ENCODE measurements at places on chromosomes 3 and 15.

- no peak for DNase-seq
Measured at GRCh38 chr3:72338942-72339669, 509.1 kb downstream of the SHQ1 start.

GRCh38 chr15:66833371-66833770, 131.3 kb downstream of the SMAD6 start:
- DNase-seq, result no peak

- no peak for DNase-seq
Measured at GRCh38 chr3:87461443-87461842, 185.1 kb upstream of the POU1F1 start.

GRCh38 chr15:50653156-50653743, 33.3 kb downstream of the TRPM7 start:
- no peak for DNase-seq

DNA sequence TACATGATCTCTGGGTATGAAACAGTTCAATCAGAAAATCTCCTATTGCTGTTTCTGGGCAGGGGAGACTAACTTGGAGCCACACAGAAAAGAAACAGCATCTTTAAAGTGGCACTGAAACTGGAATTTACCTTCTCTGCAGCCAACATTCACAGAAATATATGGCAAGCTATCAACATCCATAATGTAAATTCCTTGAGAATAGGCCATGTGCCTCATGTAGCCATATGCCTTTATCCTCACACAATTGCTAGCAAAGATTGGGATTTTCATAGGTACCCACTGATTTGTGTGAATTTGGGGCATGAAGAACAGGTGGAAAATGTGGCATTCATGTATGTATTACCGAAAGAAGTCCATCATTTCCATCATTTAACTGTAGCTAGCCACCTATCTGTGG, 386.3 kb upstream of the TMCO5A start:
- DNase-seq, result no peak

DNA sequence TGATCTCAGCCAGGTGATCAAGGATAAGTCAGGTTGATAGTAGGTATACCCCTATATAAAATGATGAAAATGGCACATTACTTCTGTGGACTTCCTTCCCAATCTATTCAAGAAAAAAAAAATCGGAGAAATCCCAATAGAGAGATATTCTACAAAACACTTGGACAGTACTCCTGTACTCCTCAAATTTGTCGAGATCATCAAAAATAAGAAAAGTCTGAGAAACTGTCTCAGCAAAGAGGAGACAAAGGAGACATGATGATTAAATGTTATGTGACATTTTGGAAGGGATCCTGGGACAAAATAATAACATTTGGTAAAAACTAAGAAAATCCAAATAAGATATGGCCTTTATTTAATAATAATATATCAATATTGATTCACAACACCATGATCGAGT, 94.6 kb downstream of the DCLK3 start:
- DNase-seq, result no peak

DNA sequence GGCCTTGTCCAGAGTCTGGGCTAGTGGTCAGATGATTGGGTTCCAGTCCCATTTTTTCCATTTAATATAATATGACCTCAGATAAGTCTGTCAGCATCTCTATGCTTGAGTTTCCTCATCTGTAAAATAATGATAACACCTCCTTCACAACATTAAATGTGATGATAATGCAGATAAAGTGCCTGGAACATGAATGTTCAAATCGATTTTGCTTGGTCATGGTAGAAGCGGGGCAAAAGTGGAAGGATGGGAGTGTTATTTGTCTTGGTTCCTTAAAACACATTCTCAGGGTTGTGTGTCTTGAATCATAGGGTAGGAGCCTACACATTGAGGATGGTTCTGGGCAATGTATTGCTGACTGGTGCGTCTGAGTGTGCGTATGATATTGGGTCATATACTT, 16.9 kb downstream of the ARIH2 start:
- no peak for DNase-seq

- no peak for DNase-seq
Measured at GRCh38 chr3:45056608-45057301, 30.7 kb downstream of the CLEC3B start.

GRCh38 chr3:184067573-184068055, 14.8 kb downstream of the HTR3C start:
- no peak for DNase-seq

DNA sequence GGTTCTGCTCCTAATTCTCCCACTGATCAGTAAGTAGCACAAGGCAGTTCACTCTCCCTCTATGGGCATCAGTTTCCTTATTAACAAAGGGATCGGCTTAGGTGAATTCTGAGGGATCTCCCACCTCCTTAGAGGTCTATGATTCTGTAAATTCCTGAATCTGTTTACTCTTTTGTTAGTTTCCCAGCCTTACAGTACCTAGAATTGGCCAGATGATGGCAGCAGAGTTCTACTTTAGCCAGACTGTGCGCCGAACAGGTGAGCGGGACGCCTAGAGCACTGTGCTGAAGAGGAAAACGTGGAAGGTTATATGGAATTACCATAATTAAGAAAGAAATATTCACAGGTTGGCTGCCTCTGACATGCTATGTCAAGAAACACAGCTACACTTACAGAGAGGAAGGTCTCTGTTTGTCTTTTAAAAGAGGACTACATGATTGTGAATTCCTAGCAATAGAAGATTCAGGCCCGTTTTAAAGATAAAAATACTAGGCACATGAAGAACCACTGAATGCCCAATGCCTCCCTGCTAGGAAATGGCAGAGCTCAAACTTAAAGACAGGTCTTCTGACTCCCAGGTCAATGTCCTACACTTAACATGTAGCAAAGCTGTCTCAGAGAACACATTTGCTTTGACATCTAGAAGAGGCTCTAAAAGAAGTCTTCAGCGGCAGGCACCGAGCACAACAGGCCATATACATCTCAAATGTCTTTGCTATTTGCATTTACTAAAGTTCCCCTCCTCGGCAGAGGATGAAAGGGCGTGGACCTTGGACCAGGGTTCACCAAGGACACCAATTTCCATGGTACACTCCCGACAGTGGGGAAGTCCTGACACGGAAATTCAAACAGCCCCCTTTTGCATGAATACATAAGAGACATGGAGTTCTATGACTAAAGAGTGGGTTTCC, 259.9 kb downstream of the FGF12 start:
- peak; percentile 4 for DNase-seq

DNA sequence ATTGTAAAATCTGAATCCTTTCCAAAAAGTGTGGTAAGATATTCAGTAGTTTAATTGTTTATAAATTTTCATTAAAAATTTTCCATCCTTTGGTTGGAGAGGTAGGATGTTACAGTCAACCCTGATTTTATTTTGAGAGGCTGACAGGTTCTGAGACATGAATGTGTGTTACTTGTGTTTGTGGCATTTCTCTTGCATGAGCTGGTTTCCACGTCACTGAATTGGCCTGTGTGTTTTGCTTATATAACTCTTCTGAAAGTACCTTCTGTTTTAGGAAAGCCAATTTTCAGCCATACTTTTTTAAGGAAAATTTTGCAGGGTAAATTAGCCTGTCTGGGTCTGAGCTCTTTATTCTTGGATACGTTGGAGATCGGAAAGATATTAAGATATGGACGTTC, 30.7 kb downstream of the PXYLP1 start:
- no peak for DNase-seq

DNA sequence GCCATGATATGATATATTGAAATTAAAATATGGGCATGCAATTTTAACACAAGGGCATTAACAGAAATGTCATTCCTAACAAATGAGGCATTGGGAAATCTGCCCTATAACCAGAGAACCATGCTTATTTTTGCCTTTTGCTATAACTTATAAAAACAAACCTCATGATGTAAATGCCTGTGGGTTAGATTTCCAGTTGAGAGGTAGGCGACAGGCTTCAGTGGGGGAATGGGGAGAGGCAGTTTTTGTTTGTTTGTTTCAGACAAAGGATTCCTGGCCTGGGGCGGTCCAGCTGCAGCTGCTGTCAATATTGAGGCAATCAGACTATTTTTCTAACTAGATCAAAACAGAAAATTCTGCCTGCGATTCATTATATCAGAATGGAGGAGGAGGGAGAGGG, 490.4 kb upstream of the CFAP20DC start:
- no peak for DNase-seq

GRCh38 chr3:49534581-49535441, 19.5 kb upstream of the BSN start:
- no peak for DNase-seq

GRCh38 chr3:186057594-186057993, 51.3 kb downstream of the ETV5 start:
- no peak for DNase-seq

DNA sequence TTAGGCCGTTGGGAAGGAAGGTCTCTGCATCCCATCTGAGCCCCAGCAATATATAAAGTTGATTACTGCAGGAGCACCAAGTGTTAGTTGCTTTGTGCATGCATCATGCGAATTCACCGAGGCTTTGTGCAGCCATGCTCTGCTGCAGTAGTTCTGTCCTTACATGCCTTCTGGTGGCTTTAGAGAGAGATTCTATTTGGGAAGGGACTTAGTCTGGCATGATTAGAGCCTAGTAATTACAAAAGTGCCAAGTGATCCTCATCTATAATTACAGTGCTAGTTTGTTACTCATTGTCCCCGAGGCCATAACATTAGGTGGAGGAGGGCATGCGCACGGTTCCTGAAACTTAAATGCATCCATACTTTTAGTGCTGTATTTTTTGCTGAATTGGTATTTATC, 353.6 kb downstream of the CNTN4 start:
- no peak for DNase-seq

DNA sequence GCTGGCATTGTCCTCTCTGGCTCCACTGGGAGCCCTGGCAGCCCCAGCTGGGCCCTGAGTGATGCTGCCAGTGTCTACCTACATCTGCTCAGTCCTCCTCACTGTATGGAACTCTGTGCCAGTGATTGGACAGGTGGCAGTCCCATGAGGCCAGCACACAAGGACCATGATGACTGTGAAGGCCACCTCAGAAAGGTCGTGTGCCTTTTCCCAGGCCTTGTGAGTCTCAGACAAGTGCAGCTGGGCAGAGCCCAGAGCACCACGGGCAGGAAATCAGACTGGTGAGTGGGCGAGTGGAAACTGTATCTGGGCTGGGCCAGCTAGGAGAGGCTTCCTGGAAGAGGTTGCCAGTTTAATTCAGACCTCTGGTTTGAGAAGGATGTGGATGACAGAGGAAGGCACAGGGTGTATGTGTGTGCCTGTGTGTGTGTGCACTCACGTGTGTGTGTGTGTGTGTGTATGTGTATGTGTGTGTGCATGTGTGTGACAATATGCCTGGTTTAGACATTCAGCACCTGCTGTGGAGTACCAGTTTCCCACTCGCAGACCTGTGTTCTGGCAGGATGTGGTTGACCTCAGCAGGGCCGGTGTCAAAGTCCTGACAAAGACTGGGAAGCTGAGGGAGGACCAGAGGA, 7.0 kb downstream of the MAPKAPK3 start:
- no peak for DNase-seq

- no peak for DNase-seq
Measured at GRCh38 chr3:160170409-160171370, 54.5 kb upstream of the C3orf80 start.

All from activated T-helper 1 cell treated with Interleukin-2 at 50 U/mL for 16 hours (primary cell).